Right renal cortex interstitium (tissue), 3 donors: ENCODE measurements at places on chromosomes 2 and 18.

- DNase-seq, result peak; percentile 6
Observed at GRCh38 chr2:61469424-61470121, 1.3 kb downstream of the USP34 start.

DNA sequence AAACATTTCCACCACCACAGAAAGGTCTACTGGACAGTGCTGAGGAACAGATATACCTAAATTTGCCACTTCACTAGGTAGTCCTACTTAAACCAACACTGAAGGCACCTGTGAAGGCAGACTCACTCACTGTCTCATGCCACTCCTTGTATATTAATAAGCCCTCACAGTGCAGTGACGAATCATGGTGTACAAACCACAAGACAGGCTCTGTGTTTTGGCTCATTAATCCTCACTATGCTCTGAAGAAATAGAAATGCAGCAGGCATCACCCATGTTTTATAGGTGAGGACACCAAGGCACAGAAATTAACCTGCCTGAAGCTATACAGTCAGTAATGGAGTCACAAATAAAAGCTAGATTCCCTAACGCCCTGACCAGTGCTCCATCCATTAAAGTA is 44.3 kb downstream of the BARD1 start:
- no peak for DNase-seq

DNA sequence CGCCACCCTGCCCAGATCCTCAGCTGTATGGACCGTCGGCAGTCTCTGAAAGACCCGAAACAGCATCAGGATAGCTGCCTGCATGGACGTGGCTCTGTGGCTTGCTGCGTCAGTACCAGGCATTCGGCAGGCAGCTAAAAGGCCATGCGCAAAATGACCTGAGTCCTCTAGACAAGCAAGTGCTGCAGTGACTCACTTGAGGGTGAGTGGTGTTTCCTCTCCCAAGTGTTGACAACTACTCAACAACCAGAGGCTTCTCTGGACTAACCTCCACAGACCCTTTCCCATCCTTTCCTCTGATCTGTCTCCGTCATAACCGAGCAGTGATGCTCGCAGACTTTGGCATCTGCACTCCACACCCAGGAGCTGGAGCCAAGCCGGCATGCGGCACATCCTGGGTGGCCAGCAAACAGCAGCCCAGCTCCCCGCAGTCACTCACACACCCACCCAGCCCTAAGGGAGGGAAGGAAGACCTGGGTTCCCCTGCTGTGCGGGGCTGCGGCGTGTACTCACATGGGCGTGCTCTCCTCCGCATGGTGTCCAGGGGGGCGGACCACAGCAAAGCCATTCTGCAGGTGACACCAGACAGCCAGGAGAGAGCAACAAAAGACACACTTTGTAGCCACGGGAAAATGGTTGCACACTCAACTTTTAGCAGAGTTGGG is 239.3 kb downstream of the TWIST2 start:
- DNase-seq, result no peak

GRCh38 chr2:128978212-128978611 is 659.5 kb upstream of the HS6ST1 start:
- no peak for DNase-seq

GRCh38 chr2:171390941-171391516 is 42.8 kb downstream of the METTL8 start:
- DNase-seq, result no peak

- DNase-seq, result no peak
Observed at GRCh38 chr18:30016179-30016578, 1026.4 kb downstream of the DSC3 start.

GRCh38 chr18:55575066-55575465 is 12.9 kb downstream of the TCF4 start:
- DNase-seq, result no peak

- DNase-seq, result no peak
Observed at GRCh38 chr2:46936566-46936965, 21.0 kb upstream of the MCFD2 start.

- DNase-seq, result no peak
Observed at GRCh38 chr18:3721771-3722648, 272.0 kb downstream of the TGIF1 start.

- DNase-seq, result no peak
Observed at GRCh38 chr2:118604811-118605210, 242.6 kb downstream of the EN1 start.

GRCh38 chr2:238864207-238865014 is 16.5 kb downstream of the TWIST2 start:
- DNase-seq, result no peak

GRCh38 chr2:47334356-47335136 is 68.4 kb upstream of the MSH2 start:
- DNase-seq, result no peak

DNA sequence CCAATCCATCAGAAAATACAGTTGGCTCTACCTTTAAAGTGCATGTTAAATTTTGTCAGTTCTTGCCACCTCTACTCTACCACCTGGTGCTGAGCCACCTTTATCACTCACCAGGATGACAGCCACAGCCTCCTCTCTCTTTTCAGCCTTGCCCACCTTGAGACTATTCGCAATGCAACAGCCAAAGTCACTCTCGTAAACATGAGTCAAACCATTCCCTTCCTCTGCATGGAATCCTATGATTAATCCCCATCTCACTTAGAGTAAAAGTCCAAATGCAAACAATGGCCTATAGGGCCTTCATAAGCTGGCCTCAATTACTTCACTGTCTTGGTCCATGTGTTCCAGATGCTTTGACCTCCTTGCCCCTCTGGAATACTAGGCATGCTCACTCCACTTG is 5.8 kb upstream of the OSBPL6 start:
- no peak for DNase-seq

GRCh38 chr2:55891671-55892094 is 31.9 kb downstream of the EFEMP1 start:
- DNase-seq, result no peak

GRCh38 chr2:142033393-142033792 is 97.4 kb downstream of the LRP1B start:
- DNase-seq, result no peak

GRCh38 chr2:181902625-181903024 is 11.1 kb downstream of the ITPRID2 start:
- DNase-seq, result no peak

GRCh38 chr2:33525666-33526065 is 49.2 kb downstream of the RASGRP3 start:
- no peak for DNase-seq

DNA sequence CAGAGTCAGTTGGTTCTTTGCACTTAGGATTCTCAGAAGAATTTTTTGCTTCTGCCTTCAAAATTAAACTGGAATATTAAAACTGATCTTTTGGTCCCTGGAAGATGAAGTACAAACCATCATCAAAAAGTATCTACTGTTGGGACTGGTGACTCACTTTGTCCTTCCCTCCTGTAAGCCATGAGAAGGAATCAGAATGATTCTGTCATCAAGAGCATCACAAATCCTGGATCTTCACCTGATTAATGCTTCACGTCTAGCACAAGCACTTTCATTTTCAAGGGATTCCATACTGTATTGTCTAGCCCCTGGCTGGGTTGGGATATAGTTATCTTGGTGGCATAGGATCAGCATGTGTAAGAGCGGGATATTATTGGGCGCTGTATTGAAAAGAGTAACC is 69.3 kb upstream of the CYP1B1 start:
- no peak for DNase-seq

GRCh38 chr18:74517236-74517630 is 17.1 kb upstream of the CNDP1 start:
- DNase-seq, result no peak

DNA sequence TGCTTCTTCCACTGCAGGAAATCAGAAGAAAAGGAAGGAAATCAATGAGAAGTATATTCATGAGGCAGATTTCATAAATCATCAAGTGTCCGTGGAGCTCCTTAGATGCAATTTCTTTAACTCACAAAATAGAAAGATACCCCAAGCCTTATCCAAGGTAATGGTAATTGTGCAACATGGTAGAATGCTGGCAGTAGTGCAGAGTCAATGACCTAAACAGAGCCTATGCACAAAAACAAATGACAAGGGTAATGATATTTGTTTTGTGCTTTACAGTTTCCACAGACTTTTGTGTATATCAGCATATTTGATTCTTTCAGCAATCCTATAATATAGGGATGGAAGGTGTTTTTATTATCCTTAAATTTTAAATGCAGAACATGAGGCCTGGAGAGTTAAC is 102.7 kb downstream of the SETBP1 start:
- no peak for DNase-seq

- DNase-seq, result no peak
Observed at GRCh38 chr18:58649966-58650816, 21.1 kb upstream of the MALT1 start.

DNA sequence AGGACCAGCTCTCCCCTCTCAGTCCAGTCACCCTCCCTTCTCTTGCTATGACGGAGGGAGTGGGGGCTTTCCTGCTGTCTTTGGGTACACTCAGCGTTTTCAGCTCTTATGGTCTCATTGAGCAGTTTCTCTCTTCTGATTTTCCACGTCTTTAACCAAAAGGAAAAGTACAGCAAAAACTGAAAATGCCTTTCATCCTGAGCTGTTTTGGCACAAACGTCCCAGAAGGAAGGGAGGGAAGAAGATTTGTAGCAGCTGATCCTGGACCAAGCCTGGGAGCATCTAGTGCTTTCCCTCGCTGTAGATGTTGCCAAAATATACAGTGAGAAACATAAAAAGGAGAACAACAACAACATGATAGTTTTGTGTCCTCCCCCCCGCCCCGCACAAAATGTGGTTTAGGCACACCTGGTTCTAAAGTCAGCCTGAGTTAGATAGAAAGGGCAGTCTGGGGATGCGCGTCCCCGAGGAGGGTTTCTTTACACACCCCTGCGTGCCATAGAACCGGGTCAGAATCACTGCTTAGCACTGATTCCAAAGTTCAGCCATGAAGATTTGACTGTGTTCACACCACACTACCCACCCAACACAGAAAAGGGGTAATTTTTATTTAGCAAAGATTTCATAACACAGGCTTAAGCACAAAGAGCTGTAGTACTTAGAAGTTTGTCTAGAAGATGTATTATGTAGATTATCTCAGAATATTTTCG is 53.4 kb downstream of the SLC40A1 start:
- no peak for DNase-seq

DNA sequence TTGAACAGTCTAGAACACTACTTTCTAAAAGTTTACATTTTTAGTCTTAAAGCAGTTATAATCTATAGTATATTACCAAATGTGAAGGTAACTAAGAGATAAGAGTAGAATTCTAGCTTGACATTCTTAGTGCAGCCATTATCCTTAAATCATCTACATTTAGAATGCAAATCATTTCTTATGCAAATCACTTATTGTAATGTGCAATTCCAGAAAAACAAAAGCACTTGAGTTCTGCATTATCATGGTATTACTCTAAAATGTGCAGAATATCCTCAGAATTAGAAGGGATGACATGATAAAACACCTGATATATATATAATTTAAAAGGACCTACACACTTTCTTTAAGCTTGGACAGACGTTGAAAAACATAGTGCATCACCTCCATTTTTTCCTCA is 712 bp upstream of the LRRTM4 start:
- no peak for DNase-seq

GRCh38 chr2:69018678-69019095 is 5.7 kb downstream of the ANTXR1 start:
- DNase-seq, result no peak

- DNase-seq, result no peak
Observed at GRCh38 chr2:125107446-125107845, 1082.4 kb downstream of the CNTNAP5 start.

- no peak for DNase-seq
Observed at GRCh38 chr18:45666520-45666919, 51.2 kb downstream of the SLC14A2 start.

DNA sequence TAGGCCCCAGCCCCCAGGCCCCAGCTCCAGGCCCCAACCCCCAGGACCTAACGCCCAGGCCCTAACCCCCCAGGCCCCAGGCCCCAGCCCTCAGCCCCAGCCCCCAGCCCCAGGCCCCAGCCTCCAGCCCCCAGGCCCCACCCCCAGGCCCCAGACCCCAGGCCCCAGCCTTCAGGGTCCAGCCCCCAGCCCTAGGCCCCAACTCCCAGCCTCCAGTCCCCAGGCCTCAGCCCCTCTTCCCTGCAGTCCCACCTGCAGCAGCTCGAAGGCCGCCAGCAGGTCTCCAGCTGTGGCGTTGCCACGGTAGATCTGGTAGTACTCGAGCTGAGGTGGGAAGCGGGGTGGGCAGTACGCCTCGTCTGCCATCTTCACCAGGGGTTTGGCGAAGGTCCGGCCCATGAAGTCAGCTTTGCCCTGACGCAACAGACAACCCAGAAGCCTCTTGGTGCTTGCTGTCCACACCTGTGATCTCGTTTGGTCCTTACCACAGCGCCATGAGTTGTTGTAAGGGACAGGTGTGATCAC is 3.6 kb downstream of the OTOF start:
- DNase-seq, result no peak

DNA sequence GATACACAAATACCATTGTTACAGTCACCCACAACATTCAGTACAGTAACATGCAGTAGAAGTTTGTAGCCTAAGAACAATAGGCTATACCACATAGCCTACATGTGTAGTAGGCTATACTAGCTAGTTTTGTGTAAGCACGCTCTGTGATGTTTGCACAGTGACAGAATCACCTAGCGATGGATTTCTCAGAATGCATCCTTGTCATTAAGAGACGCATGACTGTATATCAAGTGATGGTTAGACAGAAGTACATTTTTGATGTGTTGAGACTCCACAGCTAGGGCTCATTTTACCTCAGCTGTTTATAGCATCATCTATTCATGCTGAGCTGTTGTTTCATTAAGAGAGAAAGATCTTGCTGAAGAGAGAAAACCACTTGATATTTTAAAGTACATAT is 19.4 kb downstream of the PLEKHA3 start:
- no peak for DNase-seq

DNA sequence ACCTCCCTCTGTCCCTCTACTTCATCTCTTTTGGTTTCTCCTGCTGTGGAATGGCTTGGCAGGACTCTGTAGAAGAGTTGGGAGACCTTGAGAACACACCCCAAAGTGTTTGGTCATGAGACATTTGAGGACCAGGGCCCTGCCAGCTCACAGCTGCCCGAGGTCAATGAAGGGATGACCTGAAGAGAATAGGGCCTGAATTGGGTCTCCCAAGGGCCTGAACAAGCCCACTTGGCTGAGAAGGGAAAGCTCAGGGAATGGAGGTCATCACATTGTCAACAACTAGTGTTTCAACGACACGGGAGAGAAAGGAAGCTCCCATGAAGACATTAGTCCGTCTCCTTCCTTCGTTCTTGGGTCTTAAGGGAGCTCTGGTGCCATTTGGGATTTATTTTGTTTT is 52.8 kb downstream of the TTC32 start:
- DNase-seq, result no peak

DNA sequence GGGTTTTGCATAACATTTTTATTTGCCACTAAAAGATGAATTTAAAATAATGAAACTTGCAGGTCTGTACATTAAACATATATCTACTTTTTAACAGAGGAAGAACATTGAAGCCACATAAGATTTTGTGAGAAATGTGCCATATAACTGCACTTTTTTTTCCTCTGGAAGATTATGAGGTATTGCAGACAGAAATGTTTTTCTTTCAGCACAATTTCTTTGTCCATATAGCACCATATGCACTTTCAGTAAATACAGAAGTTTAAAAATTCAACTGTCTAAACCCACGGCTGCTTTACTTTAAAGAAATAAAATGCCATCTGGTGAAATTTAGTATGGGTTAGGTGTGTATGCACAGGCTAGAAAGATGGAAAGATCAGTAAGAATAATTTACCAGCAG is 470 bp upstream of the FAP start:
- DNase-seq, result no peak
